Foreskin keratinocyte (primary cell): ENCODE measurements at places on chromosomes 11 and 22.

- DNase-seq = no peak
These were observed 517.9 kb upstream of the RAG2 start for GRCh38 chr11:37115963-37116362.

GRCh38 chr11:76287227-76287626 lies 80.9 kb upstream of the WNT11 start:
- DNase-seq = no peak

GRCh38 chr22:19037282-19038163 lies 84.7 kb downstream of the DGCR2 start:
- DNase-seq = no peak

DNA sequence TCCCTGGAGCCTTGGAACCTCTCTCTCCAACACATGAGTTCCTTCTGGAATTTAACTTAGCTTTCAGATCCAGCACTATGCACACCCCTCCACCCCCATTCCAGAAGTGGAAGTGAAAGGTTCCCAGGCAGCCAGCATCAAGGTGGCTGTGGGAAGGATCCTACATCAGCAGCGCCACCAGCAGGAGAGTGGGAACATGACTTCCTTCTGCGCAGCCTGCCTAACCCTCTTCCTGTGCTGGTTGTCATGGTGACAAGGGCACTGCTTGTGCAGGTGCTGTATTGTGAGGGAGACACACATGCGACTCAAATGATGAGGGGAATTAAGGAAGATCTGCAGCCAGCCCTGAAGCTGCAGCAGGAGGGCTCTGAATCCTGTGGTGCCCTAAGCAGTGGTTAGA lies 904.5 kb upstream of the API5 start:
- DNase-seq = no peak

DNA sequence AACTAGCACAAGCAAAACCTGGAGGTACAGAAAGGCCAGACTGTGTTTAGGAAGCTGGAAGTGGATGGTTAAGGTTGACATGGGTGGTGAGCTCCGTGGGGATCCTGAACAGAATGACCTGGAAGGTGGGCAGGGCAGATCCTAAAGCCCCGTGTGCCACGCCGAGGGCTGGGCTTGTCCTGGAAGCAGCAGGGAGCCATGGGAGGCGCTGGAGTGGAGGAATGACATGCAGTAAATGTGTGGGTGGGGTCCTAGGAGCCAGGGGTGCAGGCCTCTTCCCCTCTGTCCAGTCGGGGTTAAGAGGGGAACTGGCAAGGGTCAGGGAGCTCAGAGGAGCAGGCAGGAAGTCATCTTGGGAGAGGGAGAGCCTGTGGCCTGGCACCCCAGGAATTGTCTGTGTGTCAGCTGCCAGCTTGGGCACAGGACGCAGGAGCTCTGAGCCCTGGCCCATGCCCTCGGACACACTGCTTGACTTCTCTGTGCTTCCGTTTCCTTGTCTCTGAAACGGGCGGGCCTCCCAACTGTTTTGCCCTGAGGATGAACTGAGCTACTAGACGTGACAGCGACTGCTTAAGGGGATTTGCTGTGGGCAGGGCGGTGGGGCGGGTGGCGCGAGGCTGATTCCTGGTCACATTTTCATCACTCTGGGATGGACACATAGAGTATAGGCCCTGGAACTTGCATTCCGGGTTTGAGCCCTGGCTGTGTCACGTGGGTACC lies 75.7 kb downstream of the MPPED1 start:
- no peak for DNase-seq

DNA sequence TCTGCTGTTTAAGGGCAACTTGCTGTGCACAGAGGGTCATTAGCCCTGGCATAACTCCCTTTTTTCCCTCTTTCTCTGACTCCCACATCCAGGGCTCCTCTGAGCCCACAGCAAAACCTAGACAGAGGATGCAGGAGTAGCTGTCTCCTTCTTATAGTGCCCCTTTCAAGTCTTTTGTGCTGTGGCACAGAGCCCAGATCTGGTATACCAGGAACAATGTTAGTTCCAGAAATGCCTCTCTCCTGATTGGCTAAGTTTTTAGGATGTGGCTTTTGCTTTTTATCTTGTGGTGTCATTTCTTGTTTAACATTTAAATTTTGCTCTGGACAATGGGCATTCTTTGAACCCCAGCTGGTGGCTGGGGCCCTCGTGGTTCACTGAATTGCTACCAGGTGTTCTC lies 25.6 kb upstream of the RRM1 start:
- no peak for DNase-seq

- DNase-seq = no peak
These were observed 25.3 kb downstream of the PPM1F start for GRCh38 chr22:21927174-21927823.

DNA sequence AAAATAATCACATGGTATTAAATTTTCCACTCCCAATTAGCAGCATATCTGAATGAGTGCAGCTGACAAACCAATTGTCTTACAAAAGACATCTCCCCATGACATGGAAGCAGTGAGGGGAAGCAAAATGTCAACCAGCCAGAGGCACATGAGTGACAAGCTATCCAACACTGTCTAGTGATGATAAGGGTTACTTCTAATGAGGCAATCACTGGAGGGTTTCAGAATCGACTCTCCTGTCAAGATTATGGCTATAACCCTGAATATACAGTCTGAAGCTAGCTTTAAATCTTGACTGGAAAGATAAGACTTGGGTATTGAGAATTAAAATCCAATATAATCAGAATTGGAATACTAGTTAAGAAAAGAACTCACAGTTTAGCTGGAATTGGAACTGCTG lies 50.3 kb downstream of the AMBRA1 start:
- DNase-seq = no peak

- no peak for DNase-seq
These were observed 2.3 kb upstream of the TYMP start for GRCh38 chr22:50531962-50532674.
